ENCODE measurements at places on chromosomes 12 and 14. TPM values are rescaled to one million over a fixed set of nuclear protein-coding genes. Genes with fewer than 3 reads are reported as not detected.

GRCh38 chr12:101945369-101946232 is 68.2 kb downstream of the DRAM1 start:
- peak overlapping the region; percentile 45 for H3K27ac ChIP-seq
- DNase-seq = no peak
- H3K4me1 ChIP-seq = no peaks in the 10 kb centered on the region
- no peaks in the 10 kb centered on the region for H3K36me3 ChIP-seq
- no peak overlapping the region for H3K4me3 ChIP-seq

DNA sequence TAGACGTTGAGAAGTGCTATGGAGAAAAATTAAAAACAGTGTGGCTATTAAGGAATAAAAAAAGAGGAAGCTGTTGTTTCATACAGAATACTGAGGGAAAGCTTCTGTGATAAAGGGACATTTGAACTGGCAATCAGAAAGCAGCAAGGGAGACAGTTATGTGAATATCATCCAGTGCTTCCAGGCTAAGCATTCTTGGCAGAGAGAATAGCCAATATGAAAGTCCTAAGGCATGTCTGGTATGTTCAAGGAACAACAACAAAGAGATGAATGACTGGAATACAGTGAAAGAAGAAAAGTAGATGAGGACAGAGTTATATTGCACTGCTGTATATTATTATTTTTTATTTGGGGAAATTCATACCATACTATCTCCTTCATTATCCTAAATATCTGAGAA is 23.9 kb downstream of the SCAF11 start:
- no peak overlapping the region for H3K4me3 ChIP-seq
- H3K4me1 ChIP-seq = no peaks in the 10 kb centered on the region
- no peaks in the 10 kb centered on the region for H3K27me3 ChIP-seq
- no peak for DNase-seq
- no peaks in the 10 kb centered on the region for H3K36me3 ChIP-seq

The CLEC2B gene
- 29.3 TPM for total RNA-seq

DNA sequence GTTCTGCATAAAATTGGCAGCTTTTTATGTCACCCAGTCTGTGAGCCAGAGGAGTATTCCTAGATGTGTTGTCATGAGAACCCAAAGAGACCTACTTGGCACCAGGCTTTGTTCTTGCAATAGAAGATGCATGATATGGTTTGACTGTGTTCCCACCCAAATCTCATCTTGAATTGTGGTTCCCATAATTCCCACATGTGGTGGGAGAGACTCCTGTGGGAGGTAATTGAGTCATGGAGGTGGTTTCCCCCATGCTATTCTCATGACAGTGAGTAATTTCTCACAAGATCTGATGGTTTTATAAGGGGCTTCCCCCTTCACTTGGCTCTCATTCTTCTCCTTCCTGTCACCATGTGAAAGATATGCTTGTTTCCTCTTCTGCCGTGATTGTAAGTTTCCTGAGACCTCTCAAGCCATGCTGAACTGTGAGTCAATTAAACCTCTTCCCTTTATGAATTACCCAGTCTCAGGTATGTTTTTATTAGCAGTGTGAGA is 572.0 kb upstream of the ATP2B1 start:
- H3K4me3 ChIP-seq = no peak overlapping the region
- DNase-seq = no peak
- no peaks in the 10 kb centered on the region for H3K27me3 ChIP-seq
- no peak overlapping the region for H3K27ac ChIP-seq
- no peaks in the 10 kb centered on the region for H3K36me3 ChIP-seq
- no peaks in the 10 kb centered on the region for H3K4me1 ChIP-seq

The APOF gene
- total RNA-seq = not detected

DNA sequence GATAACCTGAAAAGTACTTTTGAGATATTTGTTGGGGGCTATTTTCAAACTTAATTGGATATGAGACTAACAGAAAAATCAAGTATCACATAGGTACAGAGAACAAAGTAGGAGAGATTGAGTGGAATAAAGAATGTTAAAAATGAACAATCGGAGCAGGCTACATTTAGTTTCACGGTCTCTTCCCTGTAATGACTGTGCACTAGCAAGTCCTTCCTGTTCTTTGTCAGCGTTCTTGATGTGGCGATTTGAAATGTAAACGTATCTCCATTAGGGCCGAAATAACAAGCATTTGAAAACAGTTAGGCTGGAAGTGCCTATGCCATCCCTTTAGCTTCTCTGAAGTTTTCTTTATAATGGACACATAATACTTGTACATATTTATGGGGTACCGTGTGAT is 31.0 kb downstream of the SLC25A29 start:
- H3K27me3 ChIP-seq = no peaks in the 10 kb centered on the region
- peaks cover 7% of the 10 kb centered on the region for H3K4me1 ChIP-seq
- no peaks in the 10 kb centered on the region for H3K36me3 ChIP-seq
- H3K4me3 ChIP-seq = no peak overlapping the region
- no peak for DNase-seq

The TGM1 gene
- total RNA-seq = 1.6 TPM
